ENCODE measurements at places on chromosomes 5 and 9.
A peak's percentile ranks its signal among the peaks of the same experiment; 100 is the strongest.

GRCh38 chr9:111970827-111971226 lies 74.2 kb downstream of the UGCG start:
- no peak for DNase-seq

GRCh38 chr9:110802416-110803035 lies 133.9 kb downstream of the MUSK start:
- peak; percentile 80 for DNase-seq

- DNase-seq = no peak
Observed at GRCh38 chr9:97575673-97576200, 57.4 kb downstream of the TSTD2 start.

GRCh38 chr9:94801234-94801633 lies 74.7 kb downstream of the AOPEP start:
- no peak for DNase-seq

GRCh38 chr5:4479426-4479825 lies 660.7 kb upstream of the ADAMTS16 start:
- DNase-seq = no peak

DNA sequence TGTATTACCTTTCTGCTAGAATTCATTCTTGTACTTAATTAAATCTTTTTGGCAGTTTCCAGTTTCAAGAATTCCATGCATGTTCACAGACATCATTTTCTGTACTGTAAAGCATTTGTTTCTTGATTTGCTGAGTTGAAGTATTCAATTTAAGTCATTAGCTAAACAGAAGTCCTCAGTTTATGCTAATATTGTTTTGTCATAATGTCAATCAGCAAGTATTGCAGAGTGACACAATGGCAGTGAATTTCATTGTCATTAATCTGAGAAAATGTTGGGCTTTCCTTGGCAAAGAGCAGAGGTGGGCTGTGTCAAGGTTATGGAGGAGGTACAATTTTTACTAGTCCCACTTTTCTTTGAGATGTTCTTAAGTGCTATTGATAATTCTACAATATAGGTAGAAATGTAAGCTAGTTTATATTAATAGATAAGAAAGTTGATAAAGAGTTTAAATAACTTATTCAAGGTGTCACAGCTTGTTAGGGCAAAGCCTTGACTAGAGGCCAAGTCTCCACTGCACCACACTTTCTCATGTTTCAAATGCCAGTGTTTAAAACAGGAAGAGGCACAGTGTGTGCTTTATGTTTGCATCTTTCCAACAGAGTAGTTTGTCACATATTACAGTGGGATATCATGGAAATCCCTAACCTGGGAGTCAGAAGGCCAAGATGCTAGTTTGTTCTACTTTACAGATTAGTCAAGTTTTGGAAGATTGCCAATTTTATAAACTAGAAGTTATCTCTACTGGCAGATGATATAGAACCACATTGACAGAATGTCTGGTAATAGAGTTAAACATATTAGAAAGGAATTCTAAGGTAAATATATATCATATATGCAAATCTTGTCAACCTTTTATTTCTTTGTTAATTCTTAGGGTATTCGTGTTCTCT lies 56.3 kb downstream of the SLF1 start:
- DNase-seq = no peak

Data from fibroblast of pulmonary artery (primary cell).